PC-9 (cell line): ENCODE measurements at places on chromosomes 6 and 20. TPM values are rescaled to one million over a fixed set of nuclear protein-coding genes. Genes with fewer than 3 reads are reported as not detected.

The ZSCAN9 gene
- total RNA-seq, result 19.2 and 20.4 TPM in 2 replicates

The NRSN1 gene
- total RNA-seq, result not detected in 2 replicates

The COL11A2 gene
- 2.2 and 3.4 TPM in 2 replicates for total RNA-seq

The AIG1 gene
- 37.7 and 46.6 TPM in 2 replicates for total RNA-seq

The PTK6 gene
- 12.9 and 13.3 TPM in 2 replicates for total RNA-seq

The KCNK16 gene
- not detected in 2 replicates for total RNA-seq

The PNLDC1 gene
- 0.20 TPM in 1 of 2 replicates, not detected in the other for total RNA-seq

The TMEM170B gene
- total RNA-seq, result 3.5 and 3.9 TPM in 2 replicates

The MYCT1 gene
- not detected in 2 replicates for total RNA-seq

The SLC22A2 gene
- total RNA-seq, result not detected in 2 replicates

The ANGPT4 gene
- total RNA-seq, result not detected in 2 replicates

The SLC52A3 gene
- total RNA-seq, result 6.9 and 7.2 TPM in 2 replicates

The DLK2 gene
- total RNA-seq, result 3.6 and 6.2 TPM in 2 replicates

The MYMX gene
- not detected in 2 replicates for total RNA-seq

The DDX27 gene
- 50.6 and 64.4 TPM in 2 replicates for total RNA-seq

The DBNDD2 gene
- total RNA-seq, result 69.0 and 77.1 TPM in 2 replicates

The POU3F2 gene
- total RNA-seq, result not detected in 2 replicates

The NECAB3 gene
- 72.1 and 77.7 TPM in 2 replicates for total RNA-seq

The AVP gene
- total RNA-seq, result not detected in 2 replicates

The BLTP3A gene
- 18.2 and 22.3 TPM in 2 replicates for total RNA-seq

The GTSF1L gene
- total RNA-seq, result not detected in 2 replicates

The DEFB124 gene
- total RNA-seq, result not detected in 2 replicates

The GABRR1 gene
- not detected in 2 replicates for total RNA-seq

The DNPH1 gene
- 43.5 and 57.0 TPM in 2 replicates for total RNA-seq

The ZSCAN16 gene
- total RNA-seq, result 5.6 and 5.9 TPM in 2 replicates

The RBBP8NL gene
- total RNA-seq, result 8.7 and 14.0 TPM in 2 replicates

The LZTS3 gene
- total RNA-seq, result 10.4 and 17.6 TPM in 2 replicates

The RNASET2 gene
- total RNA-seq, result 16.3 and 20.1 TPM in 2 replicates

The BANF2 gene
- not detected in 2 replicates for total RNA-seq

The SH3BGRL2 gene
- 24.2 and 27.4 TPM in 2 replicates for total RNA-seq

The ZNF184 gene
- total RNA-seq, result 7.0 and 8.8 TPM in 2 replicates

The SDC4 gene
- total RNA-seq, result 114 and 117 TPM in 2 replicates

The PPP1R16B gene
- 0.05 TPM in 1 of 2 replicates, not detected in the other for total RNA-seq

The PLA2G7 gene
- 0.68 and 0.98 TPM in 2 replicates for total RNA-seq

The ENPP5 gene
- 8.0 and 9.1 TPM in 2 replicates for total RNA-seq

The SCAF8 gene
- total RNA-seq, result 21.6 and 22.7 TPM in 2 replicates

The GLP1R gene
- not detected in 2 replicates for total RNA-seq
